Mammary epithelial cell (primary cell): ENCODE measurements at places on chromosomes 7 and 10.

- DNase-seq = no peak
These were observed 311.6 kb downstream of the PCLO start for GRCh38 chr7:82851121-82851520.

DNA sequence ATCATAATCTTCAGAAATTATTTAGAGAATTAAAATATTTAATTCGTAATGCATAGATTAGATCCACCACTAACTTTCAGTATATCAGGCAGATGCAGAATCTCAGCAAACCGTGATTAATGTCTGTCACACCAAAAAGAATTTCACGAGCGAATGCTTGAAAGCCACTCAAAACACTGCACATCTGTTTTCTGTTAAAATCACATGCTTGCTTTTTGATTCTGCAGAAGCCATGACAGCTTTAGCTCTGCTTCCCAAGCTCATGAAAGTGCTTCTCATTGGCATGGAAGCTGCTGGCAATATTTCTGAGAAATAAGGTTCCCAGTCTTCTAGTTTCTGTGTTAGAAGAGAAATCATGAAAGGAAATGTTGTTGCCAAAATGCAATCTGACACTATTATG is 837.8 kb upstream of the LRRN3 start:
- DNase-seq = no peak

GRCh38 chr7:42606193-42606905 is 305.5 kb downstream of the C7orf25 start:
- DNase-seq = peak; percentile 51

DNA sequence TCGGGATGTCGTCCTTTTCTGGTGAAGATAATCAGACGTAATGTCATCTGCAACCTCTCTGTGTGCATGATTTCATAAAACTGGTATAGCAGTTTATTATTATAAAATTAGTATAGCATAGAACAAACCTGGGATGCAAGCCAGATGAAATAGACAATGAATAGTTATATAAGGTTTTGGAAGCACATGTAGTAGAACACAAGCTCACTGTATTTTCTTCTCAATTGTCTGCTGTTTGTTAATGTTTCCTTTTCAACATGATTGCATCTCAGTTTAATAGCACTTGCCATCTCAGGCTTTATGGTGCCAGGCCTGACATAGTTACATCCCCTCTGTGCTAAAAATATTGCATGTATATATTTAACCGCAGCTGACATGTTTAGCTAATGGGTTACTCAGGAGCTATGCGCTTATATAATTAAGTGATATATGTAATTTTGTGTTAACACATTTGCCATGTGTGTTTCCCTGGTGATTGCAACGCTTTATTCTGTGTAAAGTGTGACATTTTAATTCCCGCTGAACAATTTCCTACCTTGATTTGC is 132.7 kb downstream of the ARID5B start:
- DNase-seq = no peak

- DNase-seq = no peak
These were observed 99.6 kb downstream of the ST8SIA6 start for GRCh38 chr10:17354781-17355180.

- DNase-seq = peak; percentile 61
These were observed 10.4 kb downstream of the VCL start for GRCh38 chr10:74008212-74008731.

- no peak for DNase-seq
These were observed 353.0 kb downstream of the PARD3 start for GRCh38 chr10:34462056-34462455.

DNA sequence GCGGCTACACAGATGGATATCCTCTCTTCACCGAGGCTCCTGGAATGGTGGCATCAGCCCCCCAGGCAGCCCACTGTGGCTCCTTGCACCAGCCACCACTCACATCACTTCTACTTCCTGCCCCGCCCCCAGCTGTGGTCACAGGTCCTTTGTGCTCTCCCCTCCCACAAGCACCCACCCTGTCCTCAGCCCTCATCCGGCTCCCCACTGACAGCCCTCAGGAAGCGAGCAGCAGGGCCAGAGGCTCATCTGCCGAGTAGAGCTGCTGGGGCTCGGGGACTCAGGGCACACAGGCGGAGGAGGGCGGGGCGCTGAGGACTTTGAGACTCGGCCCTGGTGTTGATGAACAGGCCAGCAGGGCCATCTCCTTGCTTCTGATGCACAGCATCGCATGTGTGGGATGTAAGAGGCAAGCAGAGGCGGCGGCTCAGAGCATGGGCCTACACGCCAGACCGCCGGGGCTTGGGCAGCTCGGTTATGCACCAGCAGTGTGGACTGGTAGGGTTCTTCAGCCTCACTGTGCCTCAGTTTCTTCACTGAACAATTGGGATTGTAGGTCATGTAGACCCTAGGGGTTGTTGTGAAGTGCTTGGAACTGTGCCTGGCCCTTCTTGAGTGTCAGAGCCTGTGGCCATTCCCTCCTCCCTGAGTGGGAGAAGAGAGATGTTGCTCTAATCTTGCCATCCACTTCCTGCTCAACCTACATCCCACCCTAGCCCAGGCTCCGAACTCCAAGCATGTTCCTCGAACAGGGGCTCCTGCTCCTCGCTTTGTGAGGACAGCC is at the start of gene PRF1:
PRF1 (minus strand) TSS at position 77 of the 784 bp plus-strand sequence. CDS start 1,839 bp downstream, outside the sequence.
- no peak for DNase-seq

- DNase-seq = peak; percentile 42
These were observed 72.3 kb upstream of the FAM13C start for GRCh38 chr10:59434463-59435321.

GRCh38 chr10:75967491-75967890 is 536.1 kb downstream of the LRMDA start:
- no peak for DNase-seq

DNA sequence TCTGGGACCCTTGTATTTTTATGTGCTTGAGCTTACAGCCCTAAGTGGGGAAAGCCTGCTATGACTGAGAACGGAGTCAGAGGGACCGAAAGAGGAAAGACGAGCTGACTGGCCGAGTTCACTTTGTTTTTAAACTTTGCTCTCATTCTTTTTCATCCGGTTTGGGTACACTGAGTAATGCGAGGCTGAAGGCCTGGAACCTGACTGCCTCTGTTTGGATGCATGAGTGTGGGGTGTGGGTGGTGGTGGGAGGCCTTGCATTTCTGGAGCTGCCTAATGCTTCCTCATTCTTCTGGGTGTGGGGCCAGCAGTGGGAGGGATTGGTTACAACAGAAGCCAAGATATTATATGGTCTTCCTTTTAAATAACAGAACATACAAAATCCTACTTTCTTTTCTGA is 155.5 kb downstream of the BUB3 start:
- no peak for DNase-seq

- no peak for DNase-seq
These were observed 657 bp downstream of the ECHDC3 start for GRCh38 chr10:11742779-11743298.

GRCh38 chr10:78223088-78223487 is 189.4 kb downstream of the RPS24 start:
- no peak for DNase-seq

- no peak for DNase-seq
These were observed 149.4 kb upstream of the PRR15 start for GRCh38 chr7:29414216-29414615.

GRCh38 chr10:72056932-72057751 is 31.2 kb downstream of the SPOCK2 start:
- no peak for DNase-seq

DNA sequence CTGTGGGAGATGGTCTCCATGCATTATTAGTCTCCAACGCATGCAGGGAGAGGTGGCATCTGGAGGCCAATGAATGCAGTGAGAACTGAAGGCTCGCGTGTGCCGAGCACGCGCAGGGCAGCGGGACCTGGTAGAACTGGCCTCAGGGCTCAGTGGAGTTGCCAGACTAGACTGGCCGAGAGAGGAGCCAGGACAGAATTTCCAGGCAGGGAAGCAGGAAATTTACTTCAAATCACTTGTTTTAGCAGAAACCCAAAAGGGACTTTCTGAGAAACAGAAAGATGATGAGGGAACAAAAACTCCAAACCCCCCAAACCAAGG is 311.0 kb upstream of the IMMP2L start:
- no peak for DNase-seq

DNA sequence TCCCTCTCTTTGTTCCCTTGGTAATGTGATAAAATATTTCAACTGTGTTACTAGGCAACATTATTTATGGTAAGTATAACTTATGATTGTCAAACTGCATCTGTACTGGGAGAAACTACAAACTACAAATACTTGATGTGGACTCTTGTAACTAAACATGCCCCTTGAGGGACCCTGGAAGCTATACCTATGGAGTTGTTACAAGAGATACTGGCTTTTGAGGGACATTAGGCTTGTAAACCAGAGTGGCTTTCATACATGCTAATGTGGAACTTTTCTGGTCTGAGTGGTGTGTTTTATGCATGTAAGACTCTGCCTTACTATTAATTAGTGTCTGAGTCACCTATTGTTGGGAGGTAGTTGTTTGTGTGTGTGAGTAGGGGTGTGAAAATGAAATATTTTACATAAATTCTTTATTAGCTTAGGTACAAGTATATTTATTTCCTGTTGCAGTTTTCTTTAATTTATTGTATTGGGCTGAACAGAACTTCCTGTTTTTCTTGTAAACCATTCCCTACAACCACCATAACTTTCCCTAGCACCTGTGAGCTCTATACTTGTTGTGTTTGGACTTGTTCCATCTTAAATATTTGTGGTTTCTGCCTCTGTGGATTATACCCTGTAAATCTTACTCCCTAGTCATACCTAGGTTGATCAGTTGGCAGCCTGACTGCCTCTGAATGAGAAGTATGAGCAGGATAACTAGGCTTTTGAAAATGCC is 49.8 kb downstream of the STK31 start:
- DNase-seq = peak; percentile 85

DNA sequence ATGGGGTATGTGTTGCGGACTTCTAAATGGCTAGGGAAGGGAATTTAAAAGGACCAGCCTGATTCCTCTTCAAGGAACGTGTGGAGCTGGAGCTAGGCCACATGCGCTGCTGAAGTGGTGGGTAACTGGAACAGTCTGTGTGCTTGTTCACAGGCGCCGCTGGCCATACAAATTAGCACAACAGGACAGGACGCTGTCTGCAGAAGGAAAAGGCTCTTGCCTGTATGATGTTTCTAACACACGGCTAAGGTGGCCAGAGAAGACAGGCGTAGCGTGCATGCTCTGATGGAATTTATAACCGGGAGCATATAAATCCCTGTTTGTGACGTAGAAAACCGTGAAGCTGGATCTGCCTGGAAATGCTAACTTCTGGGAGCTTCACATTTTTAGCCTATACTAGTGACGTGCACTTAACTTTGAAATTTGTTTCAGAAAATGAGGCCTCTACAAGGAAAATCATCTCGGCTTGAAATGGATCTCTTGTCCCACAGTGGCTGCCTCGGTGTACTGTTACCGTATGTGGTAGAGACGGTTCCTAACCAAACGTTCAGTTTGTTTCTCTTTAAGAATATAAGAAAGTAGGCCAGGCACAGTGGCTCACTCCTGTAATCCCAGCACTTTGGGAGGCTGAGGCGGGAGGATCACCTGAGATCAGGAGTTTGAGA is 569.4 kb downstream of the PTPRN2 start:
- DNase-seq = no peak

GRCh38 chr7:16741676-16742075 is 11.9 kb upstream of the TSPAN13 start:
- DNase-seq = peak; percentile 62

DNA sequence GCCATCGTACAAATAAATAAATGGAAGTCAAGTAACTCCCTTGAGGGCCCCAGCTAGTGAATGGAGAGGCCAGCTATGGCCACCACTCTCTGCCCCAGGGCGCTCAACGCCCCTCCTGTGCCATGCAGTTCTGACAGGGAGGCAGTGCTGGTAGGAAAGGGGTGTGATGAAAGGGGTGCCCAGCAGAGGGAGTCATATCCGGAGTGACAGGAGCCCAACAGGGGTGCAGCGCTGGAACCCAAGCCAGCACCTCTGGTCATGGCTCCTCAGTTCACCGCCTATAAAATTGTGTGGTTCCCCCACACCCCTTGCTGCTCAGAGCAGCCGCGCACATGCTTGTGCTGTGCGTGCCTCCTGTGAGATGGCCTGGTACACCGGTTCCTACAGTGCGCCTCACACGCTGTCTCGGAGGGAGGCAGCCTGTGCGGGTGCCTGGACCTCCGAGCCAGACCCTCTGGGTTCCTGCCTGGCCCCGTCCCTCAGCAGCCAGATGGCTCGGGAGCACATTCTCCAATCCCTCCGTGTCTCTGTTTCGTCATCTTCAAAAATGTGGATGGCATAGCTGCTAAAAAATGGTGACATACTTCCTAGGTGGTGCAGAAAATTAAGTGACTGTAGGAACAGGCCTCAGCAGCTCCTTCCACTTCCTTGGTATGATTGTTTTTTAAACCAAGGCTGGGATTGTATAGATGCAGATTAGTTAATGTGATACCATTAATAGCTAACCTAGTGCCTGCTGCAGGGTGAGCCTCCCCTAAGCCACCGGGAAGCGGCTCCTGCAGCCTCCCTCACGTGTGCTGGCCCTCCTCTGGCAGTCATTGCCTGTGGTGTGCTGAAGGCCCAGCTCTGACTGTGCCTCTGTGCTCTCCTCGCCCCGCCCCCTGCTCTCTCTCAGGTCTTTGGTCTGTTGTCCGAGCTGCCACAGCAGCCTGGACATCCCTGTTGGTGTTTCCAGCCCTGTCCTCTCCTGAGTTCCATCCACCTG is 125.8 kb downstream of the EGFR start:
- DNase-seq = no peak

- no peak for DNase-seq
These were observed 51.2 kb upstream of the GTF2I start for GRCh38 chr7:74606101-74606908.

- no peak for DNase-seq
These were observed 7.6 kb upstream of the FAM180A start for GRCh38 chr7:135756191-135756590.

GRCh38 chr10:117163061-117163953 is 25.2 kb upstream of the VAX1 start:
- DNase-seq = no peak

DNA sequence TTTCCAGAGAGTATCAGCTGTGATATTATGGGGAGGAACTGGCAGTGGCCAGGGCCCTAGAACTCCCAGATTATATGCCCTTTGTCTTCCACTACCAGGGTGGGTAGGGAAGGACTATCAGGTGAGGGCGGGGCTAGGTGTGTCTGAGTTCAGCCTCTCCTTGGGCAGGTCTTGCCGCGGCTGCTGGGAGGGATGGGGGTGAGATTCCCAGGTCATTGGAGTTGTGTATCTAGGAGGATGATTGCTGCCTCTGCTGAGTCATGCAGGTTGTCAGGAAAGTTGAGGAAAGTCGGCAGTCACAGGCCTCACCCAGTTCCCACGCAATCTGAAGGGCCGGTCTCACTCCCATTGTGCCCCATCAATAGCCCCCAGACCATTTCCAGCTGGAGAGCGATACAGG is 185.2 kb downstream of the DKK1 start:
- no peak for DNase-seq

GRCh38 chr7:12802070-12802469 is 114.6 kb downstream of the ARL4A start:
- peak; percentile 47 for DNase-seq

DNA sequence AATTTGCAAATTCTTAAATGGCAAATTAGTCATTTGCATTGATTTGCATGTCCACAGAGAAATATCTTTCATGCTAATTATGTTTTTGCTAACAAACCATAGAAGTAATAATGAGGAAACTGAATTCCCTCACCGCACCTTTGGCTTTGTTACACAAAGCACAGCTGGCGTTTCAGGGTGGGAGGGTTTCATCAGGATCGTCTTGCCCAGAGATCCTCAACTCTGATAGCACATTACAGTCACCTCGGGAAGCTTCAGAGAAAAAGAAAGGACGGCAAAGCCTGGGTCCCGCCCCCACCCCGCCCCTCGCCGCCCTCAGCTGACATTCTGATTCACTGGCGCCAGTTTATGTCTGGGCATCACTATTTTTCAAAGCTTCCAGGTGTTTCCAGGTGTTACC is 119.4 kb downstream of the PTPRN2 start:
- DNase-seq = no peak
